Tibial artery (tissue), 4 donors: ENCODE measurements at places on chromosomes 11 and 22.

GRCh38 chr11:108551651-108552462 is 41.7 kb downstream of the EXPH5 start:
- no peaks in the 10 kb centered on the region for H3K4me1 ChIP-seq
- no peak for DNase-seq
- no peak overlapping the region for H3K4me3 ChIP-seq
- no peaks in the 10 kb centered on the region for H3K36me3 ChIP-seq
- H3K27me3 ChIP-seq: no peaks in the 10 kb centered on the region
- H3K27ac ChIP-seq: no peak overlapping the region

- H3K36me3 ChIP-seq: no peaks in the 10 kb centered on the region
- H3K4me1 ChIP-seq: no peaks in the 10 kb centered on the region
- H3K27ac ChIP-seq: no peak overlapping the region
- no peak overlapping the region for H3K4me3 ChIP-seq
Measured at GRCh38 chr11:5348551-5349194, 2.6 kb upstream of the OR51B6 start.

DNA sequence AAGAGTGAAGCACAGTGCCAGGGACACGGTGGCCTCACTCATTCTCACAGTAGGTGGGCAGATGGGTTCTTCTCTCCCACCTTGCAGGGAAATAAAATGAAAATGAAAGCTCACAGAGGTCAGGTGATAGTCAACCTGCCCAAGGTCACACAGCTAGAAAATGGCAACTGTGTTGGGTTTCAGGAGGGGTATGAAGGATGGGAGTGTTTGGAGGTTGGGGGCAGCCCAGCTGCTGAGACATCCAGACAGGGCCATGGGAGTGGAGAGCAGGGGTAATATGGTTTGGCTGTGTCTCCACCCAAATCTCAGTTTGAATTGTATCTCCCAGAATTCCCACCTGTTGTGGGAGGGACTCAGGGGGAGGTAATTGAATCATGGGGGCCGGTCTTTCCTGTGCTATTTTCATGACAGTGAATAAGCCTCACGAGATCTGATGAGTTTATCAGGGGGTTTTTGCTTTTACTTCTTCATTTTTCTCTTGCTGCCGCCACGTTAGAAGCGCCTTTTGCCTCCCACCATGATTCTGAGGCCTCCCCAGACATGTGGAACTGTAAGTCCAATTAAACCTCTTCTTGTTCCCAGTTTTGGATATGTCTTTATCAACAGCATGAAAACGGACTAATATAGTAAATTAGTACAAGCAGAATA is 247.0 kb downstream of the TENM4 start:
- no peaks in the 10 kb centered on the region for H3K36me3 ChIP-seq
- H3K27ac ChIP-seq: no peak overlapping the region
- no peaks in the 10 kb centered on the region for H3K27me3 ChIP-seq
- H3K4me1 ChIP-seq: peaks cover 19% of the 10 kb centered on the region

DNA sequence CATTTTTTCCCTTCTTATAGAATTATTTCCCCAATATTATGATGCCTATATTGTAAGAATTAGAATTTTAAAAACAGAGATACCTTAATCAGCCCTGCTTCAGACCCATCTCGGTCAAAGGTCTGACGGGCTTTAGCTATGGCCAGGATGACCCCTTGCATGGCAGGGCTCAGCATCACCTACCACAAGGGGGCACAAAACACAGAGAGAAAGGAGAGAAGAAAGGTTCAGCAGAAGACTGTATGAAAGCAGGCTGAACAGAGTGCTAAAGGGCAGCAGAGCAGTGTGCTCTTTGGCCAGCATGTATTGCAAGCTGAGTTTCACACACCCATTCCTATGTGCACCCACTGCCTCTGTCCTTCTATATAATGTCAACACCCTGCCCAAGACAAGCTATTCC is 26.8 kb downstream of the CLDN25 start:
- H3K4me1 ChIP-seq: no peaks in the 10 kb centered on the region
- no peak overlapping the region for H3K4me3 ChIP-seq
- H3K27me3 ChIP-seq: no peaks in the 10 kb centered on the region
- peaks cover 75% of the 10 kb centered on the region for H3K36me3 ChIP-seq
- DNase-seq: no peak

DNA sequence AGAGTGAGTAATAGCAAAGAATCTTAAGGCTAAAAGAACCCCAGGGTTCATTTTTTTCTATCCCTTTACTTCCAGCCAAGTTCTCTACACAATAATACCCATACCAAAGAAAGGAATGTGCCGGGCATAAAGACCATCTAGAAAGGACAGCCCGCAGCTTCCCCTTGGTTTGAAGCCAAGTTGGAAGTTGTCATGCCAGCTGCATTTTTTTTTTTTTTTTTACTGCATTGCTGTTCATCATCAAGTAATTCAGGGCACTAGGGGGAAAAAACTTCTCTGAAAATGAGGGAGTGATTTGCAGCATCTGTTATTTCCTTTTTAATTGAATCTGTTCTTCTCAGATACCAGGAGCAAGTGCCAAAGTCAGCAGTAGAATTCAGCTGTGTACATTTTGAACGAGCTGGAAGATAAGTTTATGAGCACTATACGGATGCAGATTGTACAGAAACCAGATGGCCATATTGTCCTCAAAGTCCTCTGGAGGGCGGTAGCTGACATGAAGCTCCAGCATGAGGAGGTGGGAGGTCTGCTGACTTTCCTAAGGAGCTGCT is 56.4 kb downstream of the UBASH3B start:
- H3K27me3 ChIP-seq: no peaks in the 10 kb centered on the region
- no peak overlapping the region for H3K27ac ChIP-seq
- H3K4me1 ChIP-seq: no peaks in the 10 kb centered on the region

GRCh38 chr11:71501071-71501985 is 25.7 kb upstream of the KRTAP5-7 start:
- H3K36me3 ChIP-seq: peaks cover 94% of the 10 kb centered on the region
- no peak overlapping the region for H3K27ac ChIP-seq

DNA sequence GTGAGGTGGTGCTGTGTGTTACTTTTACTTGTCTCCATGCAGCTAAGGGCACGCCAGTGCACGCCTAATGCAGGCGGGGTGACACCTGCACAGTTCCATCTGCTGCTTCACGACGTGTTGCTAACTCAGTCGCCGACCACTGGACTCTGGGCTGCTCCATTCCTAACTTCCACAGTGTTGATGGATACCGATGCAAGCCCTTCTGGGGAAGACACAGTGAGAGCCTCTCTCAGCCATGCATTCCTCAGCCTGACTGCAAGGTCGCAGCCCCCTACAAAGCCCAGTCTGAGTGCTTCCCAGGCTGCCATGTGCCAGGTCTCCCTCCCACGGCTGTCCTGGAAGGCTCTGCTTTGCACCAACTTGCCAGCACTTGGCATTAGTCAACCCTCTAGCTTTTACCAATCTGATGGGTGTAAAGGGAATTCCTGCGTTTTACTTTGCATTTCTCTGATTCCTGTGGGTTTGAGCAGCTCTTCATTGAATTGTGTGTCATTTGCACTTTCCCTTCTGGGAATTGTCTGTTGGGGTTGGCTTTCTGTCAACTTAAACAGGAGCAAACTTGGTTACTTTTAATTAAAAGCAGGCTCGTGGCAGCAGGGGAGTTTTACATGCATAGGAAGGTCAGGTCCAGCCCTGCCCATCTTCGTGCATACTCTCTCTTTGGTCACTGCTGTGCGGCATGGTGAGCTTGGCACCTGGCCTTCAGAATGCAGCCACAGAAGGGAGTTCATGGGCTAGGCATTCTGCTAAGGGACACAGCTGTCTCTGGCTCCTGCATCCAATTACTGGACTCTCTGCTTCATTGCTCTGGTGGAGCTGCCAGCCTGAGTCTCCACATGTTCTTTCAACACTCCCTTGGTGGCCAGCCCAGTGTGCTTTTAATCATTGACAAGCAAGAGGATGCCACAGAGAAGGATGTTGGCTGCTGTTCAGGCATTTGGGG is 34.6 kb upstream of the SHANK2 start:
- H3K36me3 ChIP-seq: no peaks in the 10 kb centered on the region
- no peak overlapping the region for H3K4me3 ChIP-seq
- DNase-seq: no peak

DNA sequence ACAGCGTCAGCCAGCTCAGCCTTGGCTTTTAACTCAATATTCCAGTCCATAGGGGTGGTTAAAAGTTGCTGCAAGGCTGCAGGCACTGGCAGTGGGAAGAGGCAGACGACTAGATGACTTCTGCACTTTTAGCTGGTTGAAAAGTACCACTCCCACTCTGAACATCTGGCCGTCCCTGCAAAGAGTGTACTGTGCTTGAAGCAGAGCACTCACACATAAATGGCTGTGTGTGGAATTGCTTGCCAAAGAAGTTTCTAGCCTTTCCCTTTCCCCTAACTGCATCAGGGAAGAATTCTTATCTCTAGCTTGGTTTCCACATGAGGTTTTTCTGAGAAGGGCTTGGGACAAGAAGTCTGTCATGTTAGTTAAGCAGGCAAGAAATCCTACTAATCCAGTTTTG is 5.1 kb upstream of the PHLDB1 start:
- DNase-seq: no peak
- no peaks in the 10 kb centered on the region for H3K27me3 ChIP-seq
- H3K4me1 ChIP-seq: no peaks in the 10 kb centered on the region

- no peaks in the 10 kb centered on the region for H3K4me1 ChIP-seq
- no peaks in the 10 kb centered on the region for H3K27me3 ChIP-seq
- no peak overlapping the region for H3K4me3 ChIP-seq
- DNase-seq: no peak
- no peaks in the 10 kb centered on the region for H3K36me3 ChIP-seq
Measured at GRCh38 chr11:100930185-100930778, 199.3 kb downstream of the PGR start.

DNA sequence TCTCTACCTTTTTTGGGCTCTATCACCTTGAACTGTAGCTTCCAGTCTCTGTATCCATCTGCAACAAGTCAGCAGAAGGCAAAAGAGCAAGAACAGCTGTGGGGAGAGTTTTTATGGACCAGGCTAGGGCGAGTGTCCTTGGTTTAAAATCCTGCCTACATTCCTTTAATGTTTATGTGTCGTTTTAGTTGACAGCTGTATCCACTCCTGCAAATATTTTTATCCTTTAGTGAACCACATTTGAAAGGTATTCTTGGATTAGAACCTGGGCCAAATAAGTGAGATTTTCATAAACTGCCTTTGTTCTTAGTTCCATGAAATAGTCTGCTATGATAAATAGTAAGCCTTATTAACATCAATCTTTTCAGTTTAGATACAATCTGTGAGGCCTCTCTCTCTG is 712.2 kb downstream of the ETS1 start:
- H3K4me3 ChIP-seq: no peak overlapping the region
- DNase-seq: no peak
- no peak overlapping the region for H3K27ac ChIP-seq
- no peaks in the 10 kb centered on the region for H3K36me3 ChIP-seq
- no peaks in the 10 kb centered on the region for H3K4me1 ChIP-seq

DNA sequence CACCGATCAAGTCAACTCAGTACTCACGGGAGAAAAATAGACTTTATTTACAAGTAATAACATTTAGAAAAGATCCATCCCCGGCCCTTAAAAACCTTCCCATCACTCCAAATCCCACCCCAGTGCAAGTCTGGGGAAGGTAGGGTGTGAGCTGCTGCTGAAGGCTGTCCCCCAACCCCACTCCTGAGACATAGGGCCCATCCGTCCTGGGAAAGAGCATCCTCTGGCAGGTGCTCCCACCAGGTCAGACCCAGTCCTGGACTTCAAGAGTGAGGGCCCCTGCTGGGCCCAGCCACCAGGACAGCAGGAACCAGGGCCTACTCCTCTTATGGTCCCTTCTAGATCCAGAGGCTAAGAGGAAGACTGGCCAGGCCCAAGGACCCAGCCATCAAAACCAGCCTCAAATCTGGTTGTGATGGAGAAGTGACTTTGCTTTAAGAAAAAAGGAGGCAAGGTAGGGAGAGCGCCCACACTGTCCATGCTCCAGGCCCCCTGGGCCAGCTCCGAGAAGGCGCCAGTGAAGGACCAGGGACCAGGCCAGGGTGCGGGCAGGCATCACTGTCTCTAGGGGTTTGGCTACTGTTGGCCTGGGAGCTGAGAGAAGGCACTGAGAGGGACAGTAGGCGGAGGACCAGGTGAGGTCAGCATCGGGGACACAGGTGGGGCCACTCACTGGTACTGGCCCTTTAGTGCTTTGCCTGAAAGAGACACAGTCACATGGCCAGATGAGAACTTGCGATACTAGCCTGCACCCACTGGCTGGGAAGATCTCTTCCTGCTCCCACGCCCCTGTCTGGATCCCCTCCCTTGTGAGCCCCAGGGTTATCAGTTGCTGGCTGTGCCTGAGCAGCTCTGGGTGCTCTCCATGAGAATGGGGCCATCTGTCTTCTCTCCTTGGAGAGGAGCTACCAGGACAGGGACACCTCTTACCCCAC is 4.4 kb downstream of the IL18BP start:
- no peaks in the 10 kb centered on the region for H3K27me3 ChIP-seq
- no peak overlapping the region for H3K27ac ChIP-seq
- DNase-seq: peak; percentile 39
- peaks cover 24% of the 10 kb centered on the region for H3K4me1 ChIP-seq
- H3K4me3 ChIP-seq: no peak overlapping the region

GRCh38 chr22:39138357-39138997 is 14.0 kb downstream of the CBX7 start:
- H3K4me3 ChIP-seq: no peak overlapping the region
- no peak overlapping the region for H3K27ac ChIP-seq
- H3K4me1 ChIP-seq: peaks cover 23% of the 10 kb centered on the region
- no peak for DNase-seq

DNA sequence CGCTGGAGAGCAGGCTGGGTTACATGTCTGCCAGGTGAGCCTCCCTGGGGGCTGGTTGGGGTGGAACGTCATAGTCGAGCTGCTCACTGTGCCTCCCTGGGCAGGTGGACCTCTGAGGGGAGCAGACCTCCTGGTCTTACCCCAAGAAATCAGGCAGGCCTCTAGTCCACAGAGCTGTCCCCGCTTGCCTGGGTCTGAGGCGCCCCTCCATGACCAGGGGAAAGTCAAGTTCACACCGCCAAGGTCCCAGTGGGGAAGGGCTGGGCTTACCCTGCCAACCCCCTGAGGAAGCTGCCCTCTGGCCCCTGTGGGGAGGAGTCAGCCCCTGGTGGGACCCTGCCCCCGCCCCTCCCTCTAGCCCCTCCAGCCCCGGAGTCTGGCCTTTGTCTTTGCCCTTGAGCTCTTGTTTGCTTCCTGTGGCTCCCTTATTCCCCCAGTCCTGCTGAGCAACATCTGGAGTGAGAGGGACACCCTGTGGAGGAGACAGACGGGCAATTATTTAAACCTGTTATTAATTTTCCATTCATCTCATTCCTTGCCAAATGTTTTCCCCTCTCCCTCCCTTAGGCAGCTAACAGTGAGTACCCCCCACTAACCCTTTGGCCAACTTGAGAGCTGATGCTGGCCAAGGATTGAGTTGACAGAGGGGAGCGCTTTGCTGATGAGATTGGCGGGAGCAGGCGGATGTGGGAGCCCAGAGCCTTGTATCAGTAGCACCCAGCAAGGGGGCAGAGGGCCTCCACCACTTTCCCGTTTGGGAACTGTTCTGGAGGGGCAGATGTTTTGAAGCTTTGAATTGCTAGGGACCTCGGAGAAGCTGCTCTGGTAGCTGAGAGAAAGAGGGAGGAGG is 83.4 kb downstream of the CEP164 start:
- no peak overlapping the region for H3K4me3 ChIP-seq
- H3K27me3 ChIP-seq: no peaks in the 10 kb centered on the region
- no peaks in the 10 kb centered on the region for H3K4me1 ChIP-seq
- H3K27ac ChIP-seq: no peak overlapping the region
- H3K36me3 ChIP-seq: peaks cover 54% of the 10 kb centered on the region

GRCh38 chr11:120819003-120819402 is 204.9 kb upstream of the TBCEL start:
- H3K4me3 ChIP-seq: no peak overlapping the region
- no peak for DNase-seq
- H3K4me1 ChIP-seq: no peaks in the 10 kb centered on the region
- no peak overlapping the region for H3K27ac ChIP-seq
- H3K27me3 ChIP-seq: no peaks in the 10 kb centered on the region
